Caco-2 (cell line): ENCODE measurements at places on chromosomes 1 and 21.
A peak's percentile ranks its signal among the peaks of the same experiment; 100 is the strongest.

DNA sequence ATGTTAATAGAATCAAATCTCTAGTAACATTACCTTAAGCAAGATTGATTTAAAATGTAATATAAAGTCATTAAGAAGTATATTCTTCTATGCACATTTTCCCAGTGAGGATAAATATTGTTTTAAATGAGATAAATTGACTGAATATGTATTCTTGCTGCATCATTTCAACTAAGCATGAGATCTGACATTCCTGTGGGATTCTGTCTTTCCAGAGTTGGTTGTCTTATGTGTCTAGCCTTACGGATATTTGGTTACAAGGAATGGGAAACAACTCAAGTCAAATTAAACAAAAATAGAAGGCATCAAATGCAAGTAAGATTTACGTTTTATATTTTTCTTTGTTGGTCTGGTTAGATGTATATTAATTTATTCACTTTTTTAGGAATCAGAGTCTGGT lies 287.5 kb downstream of the PTGER3 start:
- no peaks in the 10 kb centered on the region for H3K36me3 ChIP-seq
- H3K27ac ChIP-seq = no peak overlapping the region
- no peak for DNase-seq
- no peaks in the 10 kb centered on the region for H3K4me1 ChIP-seq
- H3K27me3 ChIP-seq = no peaks in the 10 kb centered on the region

DNA sequence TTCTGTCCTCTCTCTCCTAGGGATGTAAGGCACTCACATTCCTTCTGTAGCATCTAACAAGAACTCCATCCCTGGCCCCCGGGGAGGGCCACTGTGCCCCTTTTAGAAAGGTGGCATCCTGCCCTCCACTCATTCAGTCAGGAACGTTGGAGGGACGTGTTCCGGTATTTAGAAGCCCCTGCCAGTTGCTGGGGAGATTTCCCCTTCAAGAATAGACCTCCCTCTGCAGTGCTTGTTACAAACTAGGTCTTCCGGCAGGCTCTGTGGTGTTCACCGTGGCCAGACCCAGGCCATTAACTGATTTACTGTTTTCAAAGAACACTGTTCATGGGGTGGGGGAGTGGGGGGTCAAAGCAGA lies 779 bp downstream of the PCP4L1 start:
- H3K27me3 ChIP-seq = no peaks in the 10 kb centered on the region
- no peak overlapping the region for H3K4me3 ChIP-seq
- no peak overlapping the region for H3K27ac ChIP-seq
- peaks cover 13% of the 10 kb centered on the region; the same call in 1 of the 2 replicates for H3K4me1 ChIP-seq
- no peak for DNase-seq
- H3K36me3 ChIP-seq = no peaks in the 10 kb centered on the region

GRCh38 chr1:211965108-211965805 lies 70.1 kb downstream of the INTS7 start:
- no peaks in the 10 kb centered on the region for H3K4me1 ChIP-seq
- H3K36me3 ChIP-seq = no peaks in the 10 kb centered on the region
- no peak overlapping the region for H3K4me3 ChIP-seq

GRCh38 chr1:27391511-27392095 lies 819 bp upstream of the GPR3 start:
- H3K4me3 ChIP-seq = peak overlapping the region; percentile 29
- H3K36me3 ChIP-seq = no peaks in the 10 kb centered on the region
- H3K27me3 ChIP-seq = no peaks in the 10 kb centered on the region
- H3K27ac ChIP-seq = peak overlapping the region; percentile 62

- H3K4me1 ChIP-seq = peaks cover 6% of the 10 kb centered on the region; the same call in 1 of the 2 replicates
- H3K27ac ChIP-seq = no peak overlapping the region
- no peaks in the 10 kb centered on the region for H3K27me3 ChIP-seq
- no peaks in the 10 kb centered on the region for H3K36me3 ChIP-seq
- no peak for DNase-seq
Measured at GRCh38 chr1:56968878-56969495, 3.2 kb upstream of the C8B start.

GRCh38 chr1:189374816-189375215 lies 1102.8 kb downstream of the BRINP3 start:
- H3K4me3 ChIP-seq = no peak overlapping the region
- H3K4me1 ChIP-seq = no peaks in the 10 kb centered on the region
- no peak for DNase-seq
- no peaks in the 10 kb centered on the region for H3K36me3 ChIP-seq
- no peak overlapping the region for H3K27ac ChIP-seq

GRCh38 chr1:21775985-21776562 lies 6.9 kb downstream of the USP48 start:
- H3K27ac ChIP-seq = no peak overlapping the region
- H3K4me1 ChIP-seq = peaks cover 6% of the 10 kb centered on the region; the same call in 1 of the 2 replicates
- DNase-seq = no peak
- H3K36me3 ChIP-seq = no peaks in the 10 kb centered on the region

- H3K36me3 ChIP-seq = 0 out of 2 replicates have a peak, but pooled peaks cover 1% of the 10 kb centered on the region
- H3K27ac ChIP-seq = no peak overlapping the region
- no peak overlapping the region for H3K4me3 ChIP-seq
- peaks cover 13% of the 10 kb centered on the region for H3K4me1 ChIP-seq
Measured at GRCh38 chr21:41897047-41897669, 18.0 kb upstream of the PRDM15 start.

GRCh38 chr1:116185161-116185701 lies 74.0 kb downstream of the MAB21L3 start:
- H3K4me1 ChIP-seq = no peaks in the 10 kb centered on the region
- no peak overlapping the region for H3K27ac ChIP-seq
- no peak for DNase-seq
- no peak overlapping the region for H3K4me3 ChIP-seq
- no peaks in the 10 kb centered on the region for H3K36me3 ChIP-seq

GRCh38 chr1:114492978-114493377 lies 18.0 kb downstream of the TRIM33 start:
- 0 out of 2 replicates have a peak, but pooled peaks cover 6% of the 10 kb centered on the region for H3K4me1 ChIP-seq
- no peak for DNase-seq
- H3K4me3 ChIP-seq = no peak overlapping the region
- no peaks in the 10 kb centered on the region for H3K27me3 ChIP-seq
- peak overlapping the region; percentile 27 for H3K27ac ChIP-seq
- no peaks in the 10 kb centered on the region for H3K36me3 ChIP-seq

DNA sequence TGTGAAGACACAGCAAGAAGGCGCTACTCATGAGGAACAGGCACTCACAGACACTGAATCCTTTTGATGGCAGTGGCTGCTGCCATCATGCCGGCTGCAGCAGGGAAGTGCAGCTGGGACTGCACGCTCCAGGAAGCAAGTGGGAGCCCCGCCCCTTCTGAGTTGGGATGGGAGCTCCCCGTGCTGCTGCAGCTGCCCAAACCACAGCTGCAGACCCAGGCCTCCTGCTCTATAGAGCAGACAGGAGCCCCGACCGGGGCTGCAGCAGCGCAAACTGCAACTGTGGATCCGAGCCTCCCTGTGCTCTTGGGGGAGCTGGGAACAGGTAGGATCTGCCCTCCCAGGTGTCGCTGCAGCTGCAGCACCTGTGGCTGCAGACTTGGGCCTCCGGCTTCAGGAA lies 65.2 kb upstream of the MARK1 start:
- H3K4me1 ChIP-seq = no peaks in the 10 kb centered on the region
- no peak overlapping the region for H3K4me3 ChIP-seq
- H3K36me3 ChIP-seq = no peaks in the 10 kb centered on the region
- no peak overlapping the region for H3K27ac ChIP-seq
- DNase-seq = no peak

DNA sequence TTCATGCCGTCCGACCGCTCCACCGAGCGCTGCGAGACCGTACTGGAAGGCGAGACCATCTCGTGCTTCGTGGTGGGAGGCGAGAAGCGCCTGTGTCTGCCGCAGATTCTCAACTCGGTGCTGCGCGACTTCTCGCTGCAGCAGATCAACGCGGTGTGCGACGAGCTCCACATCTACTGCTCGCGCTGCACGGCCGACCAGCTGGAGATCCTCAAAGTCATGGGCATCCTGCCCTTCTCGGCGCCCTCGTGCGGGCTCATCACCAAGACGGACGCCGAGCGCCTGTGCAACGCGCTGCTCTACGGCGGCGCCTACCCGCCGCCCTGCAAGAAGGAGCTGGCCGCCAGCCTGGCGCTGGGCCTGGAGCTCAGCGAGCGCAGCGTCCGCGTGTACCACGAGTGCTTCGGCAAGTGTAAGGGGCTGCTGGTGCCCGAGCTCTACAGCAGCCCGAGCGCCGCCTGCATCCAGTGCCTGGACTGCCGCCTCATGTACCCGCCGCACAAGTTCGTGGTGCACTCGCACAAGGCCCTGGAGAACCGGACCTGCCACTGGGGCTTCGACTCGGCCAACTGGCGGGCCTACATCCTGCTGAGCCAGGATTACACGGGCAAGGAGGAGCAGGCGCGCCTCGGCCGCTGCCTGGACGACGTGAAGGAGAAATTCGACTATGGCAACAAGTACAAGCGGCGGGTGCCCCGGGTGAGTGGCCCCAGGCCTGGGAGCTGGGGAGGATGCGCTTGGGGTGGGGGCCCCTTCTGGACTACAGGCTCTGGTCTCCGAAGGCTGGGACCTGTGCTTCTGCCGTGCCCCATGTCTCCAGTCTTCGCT lies 1.1 kb downstream of the SKI start:
- H3K27ac ChIP-seq = peak overlapping the region; percentile 29
- DNase-seq = no peak
- H3K4me1 ChIP-seq = no peaks in the 10 kb centered on the region
- no peaks in the 10 kb centered on the region for H3K27me3 ChIP-seq
- peak overlapping the region; percentile 86 for H3K4me3 ChIP-seq
- H3K36me3 ChIP-seq = no peaks in the 10 kb centered on the region

DNA sequence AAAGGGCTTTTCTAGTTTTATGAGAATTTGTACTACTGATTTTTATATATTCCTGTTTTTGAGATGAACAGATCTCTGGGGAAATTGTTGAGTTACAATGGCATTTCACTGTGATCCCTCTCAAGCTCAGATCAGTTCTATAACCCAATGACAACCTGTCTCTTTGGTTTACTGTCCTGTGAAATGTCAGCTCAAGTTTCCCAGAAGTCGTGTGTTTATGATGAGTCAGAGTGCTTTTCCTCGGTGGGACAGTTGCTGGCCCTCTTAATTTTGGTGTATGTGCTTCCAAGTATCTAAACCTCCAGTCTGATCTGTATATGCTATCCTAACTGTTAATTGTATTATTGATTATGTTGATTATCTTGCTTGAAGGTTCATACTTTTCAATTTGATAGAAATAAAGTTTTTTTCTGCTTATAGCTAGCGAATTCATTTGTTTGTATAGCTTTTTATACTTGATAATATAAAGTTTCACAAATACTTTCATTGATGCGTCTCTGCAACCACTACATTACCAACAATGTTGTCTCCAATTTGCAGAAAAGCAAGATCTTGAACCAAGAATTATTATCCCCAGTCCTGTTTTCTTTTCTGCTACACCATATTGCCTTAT lies 77.5 kb upstream of the DNAJC6 start:
- H3K4me3 ChIP-seq = no peak overlapping the region
- no peaks in the 10 kb centered on the region for H3K36me3 ChIP-seq
- H3K27me3 ChIP-seq = no peaks in the 10 kb centered on the region
- no peak for DNase-seq

DNA sequence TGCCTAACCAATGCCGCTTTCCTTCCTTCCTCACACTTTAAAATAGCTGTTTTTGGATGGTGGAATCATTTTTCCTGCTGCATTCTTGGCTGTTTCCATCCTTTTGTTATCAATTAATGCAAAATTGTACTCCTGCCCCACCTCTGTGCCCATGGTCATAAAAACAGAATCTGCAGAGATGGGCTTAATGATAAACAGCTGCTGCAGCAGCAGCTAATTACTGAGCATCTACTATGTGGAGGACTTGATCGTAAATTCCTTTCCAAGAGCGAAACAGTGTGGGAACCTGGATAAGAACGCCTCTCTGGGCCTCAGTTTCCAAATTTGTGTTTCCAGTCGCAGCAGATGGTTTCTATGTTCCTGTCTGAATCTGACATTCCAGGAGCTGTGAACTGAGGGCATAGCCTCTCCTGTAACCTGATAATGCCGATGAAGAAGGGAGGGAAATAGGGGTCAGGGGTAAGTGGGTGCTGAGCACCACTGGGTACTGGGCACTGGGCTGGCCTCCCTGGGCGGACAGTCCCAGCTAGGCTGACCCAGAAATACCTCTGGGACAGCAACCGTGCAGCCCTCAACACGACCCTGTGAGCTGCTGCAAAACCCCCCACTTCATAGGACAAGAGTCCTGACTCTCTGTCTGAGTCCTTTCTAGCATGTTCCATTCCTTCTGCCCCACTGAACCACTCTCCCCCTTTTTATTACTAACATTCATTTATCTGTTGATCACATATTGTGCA lies 121.7 kb downstream of the DMRTB1 start:
- H3K27me3 ChIP-seq = no peaks in the 10 kb centered on the region
- no peak overlapping the region for H3K27ac ChIP-seq

DNA sequence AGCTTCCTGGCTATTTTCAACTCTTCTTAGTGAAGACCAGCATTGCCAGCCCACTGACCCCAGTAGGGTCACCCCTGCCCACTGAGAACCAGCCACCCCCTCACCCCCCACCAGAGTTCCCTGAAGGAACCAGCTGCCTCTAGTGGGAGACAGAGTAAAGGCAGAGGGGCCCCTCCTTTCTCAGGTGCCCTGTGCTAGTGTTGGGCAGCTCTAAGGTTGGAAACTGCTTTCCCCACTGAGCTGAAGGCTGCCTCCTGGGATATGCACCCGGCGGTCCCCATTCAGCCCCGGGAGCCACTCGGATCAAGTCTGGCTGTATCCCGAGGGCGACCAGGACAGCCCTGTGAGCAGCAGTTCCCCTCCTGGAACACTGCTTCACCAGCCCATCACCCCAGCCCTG lies 111.0 kb downstream of the PGBD5 start:
- H3K4me3 ChIP-seq = no peak overlapping the region
- H3K27me3 ChIP-seq = no peaks in the 10 kb centered on the region
- H3K27ac ChIP-seq = no peak overlapping the region

GRCh38 chr1:39124282-39124681 lies 80.2 kb upstream of the MACF1 start:
- no peaks in the 10 kb centered on the region for H3K36me3 ChIP-seq
- no peak for DNase-seq
- no peak overlapping the region for H3K27ac ChIP-seq
- H3K4me3 ChIP-seq = no peak overlapping the region

GRCh38 chr1:229344139-229344538 lies 1.3 kb upstream of the CCSAP start:
- DNase-seq = no peak
- H3K4me1 ChIP-seq = peaks cover 13% of the 10 kb centered on the region; the same call in 1 of the 2 replicates
- H3K4me3 ChIP-seq = no peak overlapping the region
- H3K27ac ChIP-seq = no peak overlapping the region
- no peaks in the 10 kb centered on the region for H3K36me3 ChIP-seq

DNA sequence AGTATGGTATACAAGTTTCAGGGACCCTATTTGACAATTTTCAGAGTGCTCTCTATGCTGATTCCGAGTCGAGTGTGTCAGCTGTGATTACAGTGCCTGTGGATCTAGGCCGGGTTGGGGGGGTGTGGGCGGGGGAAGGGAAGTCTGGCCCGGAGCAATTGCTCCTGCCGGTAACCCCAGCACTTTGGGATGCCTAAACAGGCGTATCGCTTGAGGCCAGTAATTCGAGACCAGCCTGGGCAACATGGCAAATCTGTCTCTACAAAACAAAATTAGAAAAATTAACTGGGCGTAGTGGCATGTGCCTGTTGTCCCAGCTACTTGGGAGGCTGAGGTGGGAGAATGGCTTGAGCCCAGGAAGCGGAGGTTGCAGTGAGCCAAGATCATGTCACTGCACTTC lies 1.6 kb upstream of the IL10RB start:
- no peak for DNase-seq
- H3K27ac ChIP-seq = no peak overlapping the region
- peaks cover 3% of the 10 kb centered on the region; the same call in 1 of the 2 replicates for H3K36me3 ChIP-seq

- H3K36me3 ChIP-seq = no peaks in the 10 kb centered on the region
- no peak overlapping the region for H3K27ac ChIP-seq
- DNase-seq = no peak
- H3K4me3 ChIP-seq = no peak overlapping the region
- H3K4me1 ChIP-seq = no peaks in the 10 kb centered on the region
Measured at GRCh38 chr1:27136998-27137542, 17.9 kb downstream of the SLC9A1 start.
